ENCODE measurements at places on chromosomes 12 and 14.

DNA sequence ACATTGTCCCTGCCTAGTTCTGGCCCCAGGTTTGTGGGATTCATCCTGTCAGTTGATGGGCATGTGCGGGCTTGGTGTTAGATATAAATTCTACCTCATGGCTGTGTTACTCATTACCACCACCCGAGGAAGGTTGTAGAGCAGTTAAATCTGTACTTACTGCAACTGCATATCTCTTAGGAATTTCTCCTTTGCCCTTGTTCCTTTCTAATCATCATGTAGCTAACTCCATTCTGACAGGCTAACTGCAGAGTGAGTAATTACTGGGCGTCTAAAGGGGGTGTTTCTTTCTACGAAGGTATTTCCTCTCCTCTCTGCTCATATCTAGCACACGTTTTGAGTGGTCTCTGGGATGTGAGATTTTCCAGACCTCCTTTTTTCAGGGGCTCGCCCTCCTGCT, 1076.7 kb downstream of the TMTC2 start:
- no peak for DNase-seq

- no peak for DNase-seq
Measured at GRCh38 chr12:110775997-110776396, 33.3 kb upstream of the PPP1CC start.

DNA sequence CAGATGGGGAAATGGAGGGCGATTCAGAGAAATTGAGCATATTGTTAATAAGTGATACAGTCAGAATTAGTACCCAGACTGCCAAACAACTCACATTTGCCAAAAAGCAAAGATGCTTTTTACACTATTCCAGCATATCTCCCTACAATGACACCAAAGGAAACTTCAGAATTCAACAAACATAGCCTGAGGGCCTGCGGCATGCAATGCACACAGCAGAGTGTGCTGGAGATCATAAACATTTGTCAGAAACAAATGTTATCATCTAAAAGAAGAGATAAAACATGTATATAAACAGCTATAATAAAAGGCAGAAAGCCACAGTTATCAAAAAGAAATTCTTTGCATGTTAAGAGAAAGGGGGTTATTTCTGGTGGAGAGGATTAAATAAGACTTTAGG, 20.1 kb upstream of the GARIN6 start:
- no peak for DNase-seq

DNA sequence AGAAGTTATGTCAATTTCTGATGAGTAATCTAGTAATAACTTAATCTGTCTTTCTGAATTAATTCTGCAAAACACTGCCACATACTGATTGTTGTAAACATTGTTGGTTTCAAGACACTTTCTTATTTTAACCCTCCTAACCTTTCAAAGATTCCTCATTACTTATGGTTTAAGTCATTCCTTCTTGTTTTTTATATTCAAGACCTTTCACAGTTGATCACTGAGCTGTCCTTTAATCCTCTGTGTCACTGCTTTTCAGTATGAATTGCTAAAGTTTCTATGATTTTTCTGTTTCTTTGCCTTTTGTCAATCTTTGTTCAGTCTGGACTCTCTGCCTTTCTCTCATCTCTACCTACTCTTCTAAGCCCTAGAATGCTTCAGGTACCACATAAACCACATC, 164.7 kb downstream of the RAD51B start:
- DNase-seq: no peak

DNA sequence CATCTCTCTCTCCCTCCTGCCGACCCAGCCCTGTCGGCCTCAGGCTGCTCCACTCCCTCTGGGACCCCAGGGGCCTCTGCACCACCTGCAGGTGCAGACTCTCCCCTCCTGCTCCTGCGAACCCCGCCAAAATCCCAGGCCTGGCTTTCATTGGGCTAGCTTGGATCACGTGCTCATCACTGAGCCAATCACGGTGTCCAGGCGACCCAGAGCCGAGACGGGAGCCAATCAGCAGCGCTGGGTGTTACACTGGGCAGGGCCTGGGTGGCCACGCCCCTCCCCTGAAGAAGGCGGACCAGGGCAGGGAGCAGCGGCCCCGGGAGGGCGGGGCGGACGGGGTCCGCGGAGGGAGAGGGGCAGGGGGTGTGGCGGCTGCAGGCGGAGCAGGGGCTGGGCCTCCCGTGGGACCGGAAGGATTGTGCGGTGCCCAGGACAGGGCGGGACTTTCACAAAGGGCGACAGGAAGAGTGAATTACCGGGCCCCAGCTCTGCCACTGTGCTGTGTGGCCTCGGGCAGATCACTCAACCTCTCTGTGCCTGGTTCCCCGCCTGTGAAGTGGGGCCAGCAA, 66.6 kb upstream of the FBRSL1 start:
- DNase-seq: no peak

DNA sequence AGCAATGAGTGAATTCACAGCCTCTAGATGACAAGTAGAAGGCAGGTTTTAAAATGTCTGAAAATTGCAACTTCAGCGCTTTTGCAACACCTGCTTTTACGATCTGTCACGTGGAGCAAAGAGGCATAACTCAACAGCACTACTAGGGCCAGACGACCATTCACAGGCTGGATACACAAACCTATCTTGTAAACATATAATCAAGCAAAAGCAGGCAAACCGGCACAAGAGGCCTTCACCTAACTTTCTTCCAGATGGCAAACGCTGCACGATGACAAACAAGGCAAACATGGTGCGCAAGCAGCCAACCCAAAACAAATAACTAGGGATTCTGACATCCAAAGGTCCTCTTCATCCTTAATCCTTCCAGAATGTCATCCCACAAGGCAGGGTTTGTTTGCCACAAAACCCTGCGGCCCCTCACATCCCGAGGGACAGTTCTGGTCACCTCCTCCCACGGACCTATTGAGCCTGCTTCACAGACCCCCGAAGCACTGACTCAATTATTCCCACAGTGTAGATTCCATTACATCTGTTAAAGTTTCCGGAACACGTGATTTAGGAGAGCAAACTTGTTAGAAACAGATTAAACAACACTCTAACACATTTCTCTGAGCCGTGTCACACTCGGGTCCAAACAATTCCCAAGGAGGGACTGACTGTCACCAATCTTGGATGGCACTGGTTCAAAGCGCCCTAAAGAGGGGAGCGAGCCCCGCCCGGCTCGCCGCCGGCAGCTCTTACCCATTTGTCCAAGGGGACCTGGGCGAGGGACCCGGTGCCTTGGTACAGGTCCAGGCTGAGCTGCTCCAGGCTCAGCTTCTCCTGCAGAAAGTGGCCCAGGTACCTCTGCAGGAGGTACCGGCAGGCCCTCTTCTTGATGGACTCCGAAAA, 823 bp downstream of the ATG2B start:
- peak; percentile 70 for DNase-seq

- no peak for DNase-seq
Measured at GRCh38 chr14:67370830-67371229, 10.7 kb downstream of the EIF2S1 start.

- no peak for DNase-seq
Measured at GRCh38 chr12:65665817-65666216, 158.5 kb upstream of the HMGA2 start.

DNA sequence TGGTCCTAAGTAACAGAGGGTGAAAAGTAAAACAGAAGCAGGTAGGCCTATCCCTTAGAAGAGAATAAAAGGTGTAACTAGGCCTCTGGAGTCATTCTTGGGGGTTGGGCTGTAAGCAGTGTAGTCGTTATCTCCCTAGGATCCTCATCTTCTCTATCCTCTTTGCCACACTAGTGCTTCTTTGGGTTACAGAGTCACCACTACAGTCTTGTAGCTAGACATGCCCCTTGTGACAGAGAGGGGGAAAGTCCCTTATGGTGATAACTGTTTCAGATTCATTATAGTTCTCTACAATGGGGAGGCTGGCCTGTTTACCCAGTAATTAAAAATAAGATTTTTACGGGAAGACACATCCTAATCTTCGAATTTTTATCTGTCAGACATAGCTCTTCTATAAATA, 16.4 kb upstream of the SRP54 start:
- DNase-seq: no peak

DNA sequence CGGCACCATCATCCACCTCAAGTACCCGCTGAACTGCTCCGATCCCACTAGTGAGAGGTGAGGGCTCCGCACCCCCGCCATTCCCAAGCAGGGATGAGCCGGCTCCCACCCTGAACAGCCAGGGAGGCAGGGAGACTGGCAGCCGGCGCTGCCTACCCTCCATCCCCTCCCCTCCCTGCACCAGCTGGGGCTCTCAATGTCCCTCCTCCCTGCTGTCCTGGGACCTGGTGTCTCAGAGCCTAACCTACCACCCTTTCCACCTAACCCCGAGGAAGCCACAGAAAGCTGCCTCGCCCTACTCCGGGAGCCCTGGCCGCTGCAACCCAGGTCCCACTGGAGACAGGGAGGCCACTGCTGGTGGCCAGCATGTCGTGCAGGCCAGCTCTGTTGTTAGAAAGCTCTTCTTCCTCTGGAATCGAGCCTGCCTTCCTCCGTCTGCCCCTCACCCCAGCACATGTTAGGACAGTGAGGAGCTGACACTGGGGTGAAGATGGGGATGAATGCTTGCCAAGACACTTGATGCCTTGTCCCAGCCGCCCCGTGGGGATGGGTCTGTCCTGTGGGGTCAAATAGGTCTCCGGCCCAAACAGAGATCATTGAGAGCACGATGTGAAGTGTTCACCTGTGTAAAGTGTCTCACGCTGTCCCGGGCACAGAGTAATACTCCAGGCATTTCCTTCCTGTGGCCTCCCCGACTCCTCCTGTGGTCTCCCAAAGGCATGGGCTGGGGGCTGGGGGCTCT, 1.1 kb downstream of the PTPN6 start:
- no peak for DNase-seq

GRCh38 chr14:68977718-68978171, 1.4 kb downstream of the ACTN1 start:
- peak; percentile 74 for DNase-seq

GRCh38 chr12:1530592-1531152, 63.7 kb downstream of the FBXL14 start:
- no peak for DNase-seq

GRCh38 chr14:88733121-88733520, 59.6 kb downstream of the EML5 start:
- no peak for DNase-seq

DNA sequence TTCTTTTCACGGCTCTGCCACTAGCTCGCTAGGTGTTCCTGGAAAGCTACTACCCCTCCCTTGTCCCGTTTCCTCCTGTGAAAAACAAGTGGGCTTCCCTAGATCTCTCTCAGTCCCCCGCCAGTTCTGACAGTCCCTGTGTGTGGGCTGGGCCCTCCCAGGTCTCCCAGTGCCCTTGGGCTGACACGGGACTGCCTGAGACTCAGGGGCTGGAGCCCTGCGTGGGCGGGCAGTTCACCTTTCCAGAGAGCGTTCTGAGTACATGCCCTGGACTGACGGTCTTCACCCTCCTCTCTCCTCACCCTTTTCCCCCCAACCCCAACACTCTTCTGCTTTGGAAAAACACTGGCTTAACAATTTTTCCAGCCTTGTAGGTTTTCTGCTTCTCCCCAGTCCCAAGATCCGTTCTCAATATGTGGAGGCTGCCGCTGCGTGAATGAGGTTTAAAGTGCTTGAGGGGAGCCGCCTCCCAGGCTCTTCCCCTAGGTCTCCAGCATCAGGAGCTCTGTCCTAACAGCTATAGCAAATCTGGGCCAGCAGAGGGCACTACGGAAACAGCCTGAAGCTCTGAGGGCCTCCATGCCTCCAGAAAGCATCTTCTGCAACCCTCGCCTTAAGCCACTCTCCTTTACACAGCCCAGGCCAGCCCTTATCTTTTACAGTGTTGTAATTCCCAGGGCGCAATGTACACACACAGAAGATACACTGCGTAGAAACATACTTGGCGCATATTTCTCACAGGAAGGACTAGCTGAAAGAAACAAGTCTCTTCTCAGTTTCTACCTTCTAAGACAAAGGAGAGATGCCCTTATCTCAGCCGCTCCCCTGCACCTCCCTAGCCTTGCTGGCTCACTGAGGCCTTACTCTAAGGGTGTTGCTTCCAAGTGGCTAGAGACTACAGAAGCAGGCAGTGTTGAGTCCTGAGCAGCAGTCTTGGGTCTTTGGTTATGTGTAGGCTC, 10.4 kb upstream of the DCD start:
- peak; percentile 68 for DNase-seq

All from activated naive CD4-positive, alpha-beta T cell treated with anti-CD3 and anti-CD28 coated beads, Interleukin-2, amount 10 ng/mL, durations not matched to agents 7 days and 5 days (primary cell).